ENCODE measurements at places on chromosomes 13 and 19.
A peak's percentile ranks its signal among the peaks of the same experiment; 100 is the strongest.

DNA sequence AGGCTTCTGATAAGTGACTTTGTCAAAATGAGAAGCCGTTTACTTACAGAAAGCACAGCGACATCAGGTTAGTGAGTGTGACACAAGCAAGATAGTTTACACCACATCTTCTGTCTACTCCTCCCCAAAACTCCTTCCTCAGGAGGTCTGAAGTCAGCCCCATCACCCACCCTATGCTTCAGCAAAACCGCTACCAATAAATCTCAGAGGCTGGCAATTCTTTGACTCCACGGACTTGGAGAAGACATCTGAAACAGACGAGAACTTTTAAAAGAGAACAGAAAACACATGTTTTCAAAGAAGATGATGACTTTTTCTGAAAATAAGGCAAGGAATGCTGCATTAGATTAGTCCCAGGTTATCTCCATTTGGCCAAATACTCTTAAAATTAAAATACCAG, 261.1 kb downstream of the TBC1D4 start:
- DNase-seq, result no peak

DNA sequence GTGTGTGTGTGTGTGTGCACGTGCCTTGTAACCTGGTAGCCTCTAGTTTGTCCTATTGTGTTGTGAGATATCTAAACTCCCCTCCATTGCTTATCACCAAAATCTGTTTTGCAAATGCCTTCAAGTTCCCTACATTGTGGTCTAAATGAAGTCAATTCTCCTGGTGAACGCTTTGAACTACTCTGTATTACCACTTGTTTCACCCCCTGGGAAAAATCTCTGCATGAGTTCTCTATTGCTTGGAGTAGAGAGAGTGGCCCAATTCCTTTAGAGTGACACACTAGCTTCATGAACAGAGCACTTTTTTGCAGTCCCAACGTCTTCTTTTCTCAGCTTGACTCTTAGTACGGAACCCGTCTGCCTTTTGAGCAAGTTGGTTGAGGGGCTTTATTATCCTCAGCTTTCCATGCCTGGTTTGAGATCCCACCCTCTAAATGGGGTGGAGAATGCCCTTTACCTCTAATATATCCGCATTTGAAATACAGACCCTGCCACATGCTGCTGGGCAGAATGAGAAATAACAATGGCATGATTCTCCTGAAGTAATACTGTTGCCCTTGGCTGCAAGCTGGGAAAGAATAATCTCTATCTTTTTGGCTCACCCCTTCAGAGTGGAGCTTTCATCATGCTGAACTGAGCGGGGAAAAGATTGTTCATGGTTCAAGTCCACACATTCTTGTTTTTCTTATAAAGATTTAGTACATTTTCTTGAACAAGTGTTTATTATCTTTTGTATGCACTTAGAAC, 2545.3 kb downstream of the PCDH9 start:
- no peak for DNase-seq

DNA sequence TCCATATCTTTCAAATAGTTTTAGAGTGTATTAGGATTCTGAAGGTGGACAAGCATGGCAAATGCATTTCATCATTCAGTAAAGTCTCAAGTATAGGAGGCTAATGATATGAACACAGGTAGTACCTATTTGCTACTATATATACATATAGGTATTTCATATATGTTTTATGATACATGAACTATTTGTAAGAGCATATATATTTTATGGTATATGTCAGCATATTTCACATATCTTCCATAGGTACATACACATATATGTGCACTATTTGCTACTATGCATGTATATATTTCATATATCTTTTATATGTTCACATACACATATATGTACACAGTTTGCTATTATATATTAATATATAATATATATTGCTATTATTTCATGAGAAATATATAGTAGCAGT, 1291.7 kb upstream of the MIR17HG start:
- no peak for DNase-seq

GRCh38 chr13:102555914-102556553, 40.8 kb upstream of the TPP2 start:
- peak; percentile 19 for DNase-seq

GRCh38 chr13:42883771-42884467, 102.5 kb downstream of the FAM216B start:
- DNase-seq, result no peak

GRCh38 chr13:93284064-93284463, 57.5 kb downstream of the GPC6 start:
- DNase-seq, result no peak

- DNase-seq, result no peak
Measured at GRCh38 chr19:18100710-18101109, 3.1 kb downstream of the MAST3 start.

DNA sequence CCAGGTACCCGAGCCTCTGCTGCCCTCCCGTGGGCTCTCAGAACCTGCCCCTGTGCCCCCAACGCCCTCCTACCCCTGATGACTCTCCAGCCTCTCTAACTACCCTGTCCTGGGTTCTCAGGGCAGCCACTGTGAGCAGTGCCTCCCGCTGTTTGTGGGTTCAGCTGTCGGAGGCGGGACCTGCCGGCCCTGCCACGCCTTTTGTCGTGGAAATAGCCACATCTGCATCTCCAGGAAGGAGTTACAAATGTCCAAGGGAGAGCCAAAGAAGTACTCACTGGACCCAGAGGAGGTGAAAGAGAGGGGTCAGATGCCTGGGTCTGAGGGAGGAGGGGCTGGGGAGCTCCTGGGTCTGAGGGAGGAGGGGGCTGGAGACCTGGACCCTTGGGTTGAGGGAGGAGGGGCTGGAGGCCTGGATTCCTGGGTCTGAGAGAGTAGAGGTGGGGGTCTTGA, 20.0 kb downstream of the CNFN start:
- DNase-seq, result no peak

GRCh38 chr19:55189403-55189835, 9.3 kb upstream of the SYT5 start:
- DNase-seq, result no peak

- no peak for DNase-seq
Measured at GRCh38 chr13:48068952-48069351, 26.0 kb downstream of the MED4 start.

DNA sequence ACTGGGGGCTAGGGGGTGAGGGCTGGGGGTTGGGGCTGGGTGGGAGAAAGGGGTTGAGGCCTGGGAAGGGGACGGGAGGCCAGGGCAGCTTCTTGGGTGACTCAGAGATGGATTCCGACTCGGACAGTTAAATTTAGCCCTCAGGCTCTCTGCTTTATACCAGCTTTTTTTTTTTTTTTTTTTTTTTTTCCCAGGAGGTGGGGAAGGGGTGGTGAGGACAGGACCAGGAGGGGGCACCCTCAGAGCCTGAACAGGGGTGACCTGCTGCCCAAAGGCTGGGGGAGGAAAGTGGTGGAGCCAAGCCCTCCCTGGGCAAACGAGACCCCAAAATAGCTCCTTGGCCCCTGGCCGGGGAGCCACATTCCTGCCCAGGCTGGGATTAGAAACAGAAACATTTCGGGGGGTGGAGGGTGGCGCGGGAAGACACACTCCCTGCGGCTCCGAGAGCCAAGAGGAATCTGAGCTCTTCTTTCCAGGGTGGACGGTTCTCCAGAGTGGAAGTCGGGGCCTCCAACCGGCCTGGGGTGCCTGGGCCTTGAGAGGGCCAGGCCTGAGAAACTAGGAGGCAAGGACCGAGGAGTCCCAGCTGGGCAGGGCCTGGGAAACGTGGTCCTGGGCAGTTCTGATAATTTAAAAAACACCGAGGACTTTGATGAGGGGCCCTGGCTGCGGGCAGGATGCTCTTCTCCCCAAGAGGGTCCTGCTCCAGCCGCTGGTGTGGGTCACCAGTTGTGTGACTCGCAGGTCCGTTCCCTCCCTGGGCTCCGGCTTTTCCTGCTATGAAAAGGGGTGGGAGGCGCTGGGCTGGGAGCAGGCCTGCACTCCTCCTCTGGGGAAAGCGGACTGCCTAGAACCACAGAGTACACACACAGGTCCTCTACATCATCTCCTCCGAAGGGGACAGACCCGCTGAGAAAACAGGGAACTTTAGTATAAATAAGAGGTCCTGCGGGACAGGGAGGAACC, 813 bp upstream of the DMPK start:
- no peak for DNase-seq

DNA sequence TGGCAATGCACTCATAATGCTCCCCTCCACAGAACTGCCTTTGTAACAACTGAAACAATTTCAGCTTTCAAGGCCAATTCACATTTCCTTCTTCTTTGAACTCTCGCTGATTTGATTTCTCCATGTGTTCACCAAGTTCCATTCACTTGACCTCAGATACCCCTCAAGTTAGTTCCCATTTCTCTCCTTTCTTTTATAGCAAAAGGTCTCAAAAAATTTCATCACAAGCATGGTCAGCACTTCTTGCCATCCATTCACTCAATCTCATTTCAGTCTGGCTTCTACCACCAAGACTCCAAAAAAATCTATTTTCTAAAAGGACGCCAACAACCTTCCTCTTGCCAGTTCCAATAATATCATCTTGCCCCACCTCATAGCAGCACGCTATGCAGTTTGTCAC, 135.7 kb downstream of the DIAPH3 start:
- DNase-seq, result no peak

DNA sequence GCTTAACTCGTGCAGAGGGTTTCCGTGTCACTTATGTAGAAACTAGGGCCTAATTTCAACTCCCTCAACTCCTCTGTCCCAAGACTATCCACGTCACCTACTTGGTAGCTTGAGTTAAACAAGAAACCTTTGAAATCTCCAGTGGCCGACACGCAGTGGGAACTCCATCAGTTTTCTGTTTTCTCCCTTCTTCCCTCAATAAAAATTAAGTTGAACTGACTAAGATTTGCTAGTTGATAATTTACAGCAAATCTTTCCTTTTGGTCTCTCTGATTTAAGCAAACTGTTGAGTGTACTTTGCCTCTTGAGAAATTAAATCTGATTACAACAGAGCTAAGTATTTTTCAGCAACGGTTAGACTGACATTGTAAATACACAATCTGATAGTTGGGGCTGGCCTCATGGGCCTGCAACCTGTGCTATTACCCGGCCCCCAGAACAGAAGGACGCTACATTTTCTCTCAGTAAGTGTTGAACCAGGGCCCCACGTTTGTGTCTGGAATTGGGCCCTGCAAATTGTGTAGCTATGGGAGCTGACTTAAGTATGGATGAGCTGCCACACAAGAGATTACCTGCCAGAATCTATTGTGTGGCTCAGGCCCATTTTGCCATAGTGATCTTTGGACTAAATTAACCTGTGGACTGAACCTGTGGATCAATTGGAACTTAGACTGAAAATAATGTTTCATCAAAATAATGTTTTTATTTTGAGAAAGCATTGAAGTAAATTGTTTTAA, 708 bp upstream of the ESD start:
- DNase-seq, result no peak

- no peak for DNase-seq
Measured at GRCh38 chr13:75384879-75385707, 96.9 kb downstream of the TBC1D4 start.

DNA sequence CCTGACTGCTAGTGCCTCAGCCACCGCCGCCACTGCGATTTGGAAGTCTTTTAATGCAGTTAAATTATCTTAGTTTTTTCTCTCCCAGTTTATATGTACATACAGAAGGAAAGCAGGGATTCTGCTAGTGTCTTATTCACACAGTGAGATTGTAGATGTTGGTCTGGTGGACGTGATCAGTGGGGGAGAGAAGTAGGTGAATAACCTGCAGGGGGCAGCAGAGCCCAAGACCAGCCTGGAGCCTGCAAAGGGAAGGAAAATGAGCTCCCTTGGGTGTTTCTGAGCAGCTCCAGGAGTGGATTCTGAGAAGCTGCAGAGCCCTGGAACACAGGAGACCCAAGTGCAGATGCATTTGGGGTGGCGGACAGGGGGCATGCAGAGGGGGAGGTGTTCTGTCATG, 26.3 kb downstream of the ZNF844 start:
- peak; percentile 32 for DNase-seq

DNA sequence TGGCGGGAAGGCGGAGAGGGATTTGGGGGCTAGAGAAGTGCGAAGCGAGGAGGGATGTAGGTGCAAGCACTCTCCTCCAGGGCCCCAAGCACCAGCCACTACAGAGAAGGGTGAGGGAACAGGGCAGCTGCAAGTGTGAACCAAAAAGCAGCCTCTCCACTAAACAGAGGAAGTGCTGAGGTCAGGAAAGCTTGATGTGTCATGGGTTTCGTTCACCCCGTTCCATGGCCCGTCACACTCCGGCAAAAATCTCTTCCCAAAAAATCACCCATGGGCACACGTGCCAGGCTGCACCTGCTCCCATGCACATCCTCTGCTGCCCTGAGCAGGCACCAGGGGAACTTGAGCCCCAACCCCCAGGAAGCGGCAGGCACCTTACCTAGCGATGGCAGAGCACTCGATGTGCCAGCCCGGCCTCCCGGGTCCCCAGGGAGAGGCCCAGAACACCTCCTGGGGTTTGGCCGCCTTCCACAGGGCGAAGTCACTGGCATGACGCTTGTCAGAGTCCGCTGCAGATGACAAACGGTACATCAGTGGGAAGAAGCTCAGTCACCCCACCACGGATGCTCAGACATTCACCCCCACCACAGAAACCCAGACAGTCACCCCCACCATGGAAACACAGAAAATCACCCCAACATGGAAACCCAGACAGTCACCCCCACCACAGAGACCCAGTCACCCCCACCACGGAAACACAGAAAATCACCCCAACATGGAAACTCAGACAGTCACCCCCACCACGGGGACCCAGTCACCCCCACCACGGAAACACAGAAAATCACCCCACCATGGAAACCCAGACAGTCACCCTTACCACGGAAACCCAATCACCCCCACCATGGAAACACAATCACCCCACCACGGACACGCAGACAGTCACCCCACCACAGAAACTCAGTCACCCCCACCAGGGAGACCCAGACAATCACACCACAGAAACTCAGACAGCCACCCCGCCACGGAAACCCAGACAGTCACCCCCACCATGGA, 29.0 kb downstream of the CARS2 start:
- DNase-seq, result no peak

DNA sequence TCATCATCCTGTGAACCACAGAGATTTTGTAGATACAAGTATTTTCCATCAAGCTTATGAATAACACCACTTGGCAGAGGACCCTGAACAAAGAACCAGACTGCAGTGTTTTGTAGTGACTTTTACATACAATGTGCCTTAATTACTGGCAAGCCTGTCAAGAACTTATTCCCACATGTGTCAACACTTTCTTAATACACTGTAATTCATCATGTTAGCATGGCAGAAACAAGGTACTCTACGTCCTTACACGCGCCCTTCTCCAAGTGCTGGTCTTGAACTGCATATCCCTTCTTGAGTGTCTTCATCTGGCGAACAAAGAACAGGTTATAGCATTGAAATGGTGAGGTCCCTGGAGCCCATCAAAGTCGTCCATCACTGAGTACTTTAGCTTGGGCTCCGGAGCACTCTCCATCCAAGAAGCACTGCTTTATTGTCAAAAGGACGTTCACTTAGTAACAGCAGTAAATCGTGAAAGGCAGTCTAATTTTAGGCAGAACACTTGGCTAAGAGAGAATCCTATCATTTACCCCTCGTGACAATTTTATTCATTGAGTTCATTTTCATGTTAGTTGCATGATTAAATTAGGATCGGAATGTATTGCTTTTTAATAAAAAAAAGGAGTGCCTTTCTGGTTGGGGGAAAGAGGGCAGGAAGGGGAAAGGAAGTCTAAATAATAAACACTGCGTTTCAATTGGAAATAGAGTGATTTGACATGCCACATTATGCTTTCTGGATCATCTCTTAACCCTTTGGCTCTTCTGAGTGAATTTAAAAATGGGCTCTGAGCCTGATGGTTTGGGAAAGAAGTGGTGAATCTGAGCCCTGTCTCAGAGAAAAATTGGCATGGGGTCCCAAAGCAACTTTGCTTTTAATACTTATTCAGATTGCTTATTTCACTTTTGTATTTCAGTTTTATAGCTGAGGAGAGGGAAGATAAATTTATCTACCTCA, 376.1 kb downstream of the DLEU7 start:
- DNase-seq, result no peak

GRCh38 chr19:42531313-42531712, 3.0 kb upstream of the CEACAM1 start:
- DNase-seq, result no peak

- DNase-seq, result no peak
Measured at GRCh38 chr13:20994441-20994821, 67.0 kb downstream of the LATS2 start.
